ENCODE measurements at places on chromosomes 4 and X.

DNA sequence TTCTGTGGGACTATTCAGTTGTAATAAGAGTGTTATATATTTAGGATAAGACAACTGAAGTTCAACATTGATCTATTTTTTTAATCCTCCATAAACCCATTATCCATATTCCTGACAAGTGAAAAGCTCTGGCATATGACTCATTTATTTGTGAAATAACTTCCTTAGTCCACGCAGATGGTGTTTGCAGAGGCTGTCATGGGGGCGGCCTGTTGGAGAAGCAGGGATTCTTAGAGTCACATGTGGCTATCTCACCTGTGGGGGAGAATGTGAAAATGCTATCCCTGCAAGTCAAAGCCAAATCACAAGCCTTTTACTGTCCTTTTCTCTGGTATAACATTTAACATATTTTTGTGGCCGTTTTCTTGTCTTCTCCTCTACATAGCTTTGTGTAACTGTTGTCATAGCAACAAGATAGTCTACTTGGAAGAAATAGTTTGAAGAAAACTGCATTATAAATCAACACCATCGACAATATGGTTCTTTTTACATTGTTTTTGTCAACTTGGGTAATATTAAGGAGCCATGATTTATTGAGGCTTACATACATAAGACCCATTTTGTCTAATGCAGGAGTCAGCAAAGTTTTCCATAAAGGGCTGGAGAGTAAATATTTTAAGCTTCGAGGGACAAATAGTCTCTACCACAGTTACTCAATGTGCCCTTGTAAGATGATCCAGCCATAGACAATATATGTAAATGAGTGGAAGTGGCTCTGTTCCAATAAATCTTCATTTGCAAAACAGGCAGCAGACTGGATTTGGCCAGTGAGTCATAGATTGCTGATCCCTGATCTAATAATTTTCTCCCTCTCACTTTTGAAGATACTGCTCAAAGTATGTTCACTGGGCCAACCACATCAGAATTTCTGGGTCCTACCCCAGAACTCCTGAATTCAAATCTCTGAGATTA lies 395.0 kb downstream of the DTHD1 start:
- H3K36me3 ChIP-seq = no peaks in the 10 kb centered on the region
- no peak overlapping the region for H3K4me3 ChIP-seq
- no peaks in the 10 kb centered on the region for H3K27me3 ChIP-seq
- H3K4me1 ChIP-seq = no peaks in the 10 kb centered on the region
- no peak overlapping the region for H3K27ac ChIP-seq

- no peak overlapping the region for H3K27ac ChIP-seq
- no peaks in the 10 kb centered on the region for H3K36me3 ChIP-seq
- DNase-seq = no peak
These were observed 143.0 kb upstream of the PLAC1 start for GRCh38 chrX:134801267-134801666.

GRCh38 chr4:11898796-11899195 lies 470.1 kb upstream of the HS3ST1 start:
- H3K27me3 ChIP-seq = no peaks in the 10 kb centered on the region

DNA sequence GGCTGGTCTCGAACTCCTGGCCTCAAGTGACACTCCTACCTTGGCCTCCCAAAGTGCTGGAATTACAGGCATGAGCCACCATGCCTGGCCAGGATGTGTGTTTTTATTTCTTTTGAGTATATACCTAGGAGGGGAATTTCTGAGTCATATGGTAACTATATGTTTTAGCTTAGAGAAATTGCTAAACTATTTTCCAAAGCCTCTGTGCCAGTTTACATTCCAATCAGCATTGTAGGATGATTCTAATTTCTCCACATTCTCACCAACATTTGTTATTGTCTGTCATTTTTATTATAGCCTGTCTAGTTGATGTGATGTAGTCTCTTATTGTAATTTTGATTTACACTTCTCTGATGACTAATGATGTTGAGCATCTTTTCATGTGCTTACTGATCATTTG lies 1576.0 kb downstream of the RPA4 start:
- H3K36me3 ChIP-seq = no peaks in the 10 kb centered on the region
- no peaks in the 10 kb centered on the region for H3K27me3 ChIP-seq
- no peaks in the 10 kb centered on the region for H3K4me1 ChIP-seq
- no peak overlapping the region for H3K4me3 ChIP-seq

- H3K27ac ChIP-seq = no peak overlapping the region
- no peaks in the 10 kb centered on the region for H3K4me1 ChIP-seq
- DNase-seq = no peak
These were observed 161.5 kb upstream of the SFRP2 start for GRCh38 chr4:153950100-153950979.

- no peak overlapping the region for H3K4me3 ChIP-seq
- no peaks in the 10 kb centered on the region for H3K4me1 ChIP-seq
These were observed 140.8 kb downstream of the FRAS1 start for GRCh38 chr4:78197947-78198346.

DNA sequence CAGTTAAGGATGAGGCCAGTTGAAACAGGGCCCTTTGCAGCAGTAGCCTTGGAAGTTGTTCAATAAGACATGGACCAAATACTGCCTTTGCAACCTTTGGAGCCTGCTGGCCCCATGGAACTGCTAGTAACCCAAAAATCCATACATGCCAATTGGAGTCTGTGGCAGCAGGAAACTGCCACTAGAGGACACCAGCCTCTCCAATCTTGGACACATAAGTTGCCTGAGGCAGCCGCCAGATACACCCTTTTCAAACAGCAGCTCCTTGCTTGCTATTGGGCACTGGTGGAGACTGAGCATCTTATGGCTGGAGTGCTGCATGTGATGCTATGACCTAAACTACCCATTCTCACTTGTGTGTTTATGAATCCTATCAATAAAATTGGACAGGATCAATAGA lies 14.8 kb upstream of the LAP3 start:
- no peaks in the 10 kb centered on the region for H3K36me3 ChIP-seq
- H3K27me3 ChIP-seq = no peaks in the 10 kb centered on the region
- no peak overlapping the region for H3K27ac ChIP-seq

GRCh38 chrX:123190096-123190495 lies 6.0 kb downstream of the GRIA3 start:
- no peaks in the 10 kb centered on the region for H3K4me1 ChIP-seq
- H3K4me3 ChIP-seq = no peak overlapping the region
- no peak for DNase-seq
- no peaks in the 10 kb centered on the region for H3K27me3 ChIP-seq
- H3K36me3 ChIP-seq = no peaks in the 10 kb centered on the region
- no peak overlapping the region for H3K27ac ChIP-seq

DNA sequence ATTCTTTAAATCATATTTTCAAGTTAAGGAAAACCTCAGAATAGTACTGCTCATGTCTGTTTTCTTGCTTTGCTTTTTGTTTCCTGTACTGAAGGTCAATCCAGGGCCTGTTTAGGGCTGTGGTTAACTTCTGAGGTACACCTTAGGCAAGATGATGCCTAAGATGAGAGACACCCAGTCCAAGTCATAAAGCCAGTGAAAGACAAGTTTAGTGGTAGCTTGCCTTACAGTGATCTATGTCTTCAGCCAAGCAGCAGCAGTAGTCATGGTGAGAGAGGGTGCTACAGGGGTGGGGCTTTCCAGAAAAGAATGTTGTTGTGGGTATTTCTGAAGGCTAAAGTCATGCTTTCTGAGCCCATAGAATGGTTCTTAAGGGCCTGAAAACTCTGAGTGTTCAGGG lies 173.7 kb downstream of the VSIG4 start:
- no peak for DNase-seq
- H3K4me3 ChIP-seq = no peak overlapping the region
- H3K27me3 ChIP-seq = peaks cover 18% of the 10 kb centered on the region
- H3K36me3 ChIP-seq = no peaks in the 10 kb centered on the region

DNA sequence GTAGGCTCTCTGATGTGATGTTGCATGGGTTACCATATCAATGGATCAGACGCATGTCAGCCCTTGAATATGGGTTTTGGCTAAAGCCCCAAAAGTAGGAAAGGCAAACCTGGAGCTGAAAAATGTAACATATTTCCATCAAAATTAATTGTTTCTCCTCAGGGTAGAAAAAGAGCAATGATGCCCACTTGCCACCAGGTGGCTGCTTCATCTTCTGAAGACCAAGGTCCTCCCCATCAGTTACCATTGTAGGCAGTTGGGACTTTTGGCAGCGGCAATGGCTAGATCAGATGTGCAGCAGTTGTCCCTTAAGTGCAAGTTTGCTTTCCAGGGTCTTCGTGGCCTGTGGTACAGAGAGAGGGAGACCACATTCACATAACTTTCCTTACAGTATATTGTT lies 118.2 kb downstream of the NAF1 start:
- H3K27ac ChIP-seq = no peak overlapping the region
- DNase-seq = no peak
- no peaks in the 10 kb centered on the region for H3K27me3 ChIP-seq
- no peaks in the 10 kb centered on the region for H3K36me3 ChIP-seq
- H3K4me3 ChIP-seq = no peak overlapping the region

GRCh38 chr4:145935253-145936141 lies 3.1 kb downstream of the ZNF827 start:
- H3K4me1 ChIP-seq = no peaks in the 10 kb centered on the region
- H3K27ac ChIP-seq = peak overlapping the region; percentile 99
- no peaks in the 10 kb centered on the region for H3K36me3 ChIP-seq
- no peaks in the 10 kb centered on the region for H3K27me3 ChIP-seq

- H3K4me3 ChIP-seq = no peak overlapping the region
- no peaks in the 10 kb centered on the region for H3K4me1 ChIP-seq
- no peaks in the 10 kb centered on the region for H3K36me3 ChIP-seq
- DNase-seq = no peak
These were observed 130.5 kb upstream of the APOOL start for GRCh38 chrX:84873176-84873575.

DNA sequence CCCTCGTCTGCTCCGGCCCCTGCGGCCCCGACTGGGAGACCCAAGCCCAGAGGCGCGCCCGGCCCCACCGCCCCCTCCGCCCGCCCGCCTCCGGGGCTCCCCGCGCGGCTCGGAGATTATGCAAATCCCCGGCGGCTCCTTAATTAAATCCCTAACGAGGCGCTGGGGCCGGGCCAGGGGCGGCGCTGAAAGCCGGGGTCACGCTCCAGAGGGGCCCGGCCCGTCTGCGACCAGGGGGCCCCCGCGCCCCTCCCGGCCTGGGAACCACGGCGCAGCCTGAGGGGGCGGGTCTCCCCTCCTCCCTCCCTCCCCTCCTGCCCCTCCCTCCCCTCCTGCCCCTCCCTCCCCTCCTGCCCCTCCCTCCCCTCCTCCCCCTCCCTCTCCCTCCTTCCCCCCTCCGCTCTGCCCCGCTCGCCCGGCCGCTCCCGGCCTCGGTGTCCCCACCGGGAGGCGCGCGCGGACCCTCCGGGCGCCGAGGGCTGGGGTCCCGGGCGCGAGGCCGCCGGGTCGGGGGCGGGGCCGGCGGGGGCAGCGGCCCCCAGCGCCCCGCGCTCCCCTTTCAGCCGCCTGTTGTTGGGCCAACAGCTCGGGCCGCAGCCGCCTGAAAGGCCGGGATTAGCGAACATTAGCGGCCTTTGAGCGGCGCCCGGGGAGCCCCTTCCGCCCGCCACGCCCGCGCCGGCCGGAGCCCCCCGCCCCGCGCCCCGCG lies 25.9 kb upstream of the FGFR3 start:
- H3K27me3 ChIP-seq = no peaks in the 10 kb centered on the region
- no peaks in the 10 kb centered on the region for H3K4me1 ChIP-seq
- no peak for DNase-seq
- H3K36me3 ChIP-seq = no peaks in the 10 kb centered on the region

DNA sequence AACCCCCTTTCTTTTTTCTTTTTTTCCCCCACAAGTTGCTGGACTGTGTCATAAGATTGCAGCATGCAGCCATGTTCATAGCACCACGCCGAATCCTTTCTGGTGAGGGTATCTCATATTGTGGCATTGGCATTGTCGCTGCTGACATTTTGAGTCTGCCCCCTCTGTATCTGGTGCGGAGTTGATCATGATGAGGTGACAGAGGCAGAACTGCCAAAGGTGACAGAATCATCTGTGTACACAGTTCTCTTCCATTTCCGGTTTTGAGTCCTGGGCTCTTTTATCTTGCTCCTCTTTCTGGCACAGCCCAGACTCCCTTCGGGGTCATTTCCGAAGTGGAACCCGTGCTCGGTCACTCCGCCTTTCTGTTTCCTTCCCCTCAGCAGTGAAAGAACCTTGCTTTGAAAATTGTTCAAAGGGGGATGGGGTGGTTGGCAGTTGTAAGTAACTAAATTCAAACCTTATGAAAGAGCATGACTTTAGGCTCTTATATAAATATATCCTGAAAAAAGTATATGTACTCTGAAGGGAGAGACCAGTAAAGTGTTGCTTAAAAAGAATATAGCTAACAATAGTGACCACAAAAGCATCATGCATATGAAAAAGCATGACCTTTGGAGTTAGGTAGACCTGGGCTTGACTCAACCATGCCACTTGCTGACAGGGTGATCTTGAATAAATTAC lies 55.0 kb upstream of the BMP2K start:
- no peak overlapping the region for H3K27ac ChIP-seq
- H3K36me3 ChIP-seq = no peaks in the 10 kb centered on the region
- no peak for DNase-seq
- H3K4me1 ChIP-seq = no peaks in the 10 kb centered on the region

DNA sequence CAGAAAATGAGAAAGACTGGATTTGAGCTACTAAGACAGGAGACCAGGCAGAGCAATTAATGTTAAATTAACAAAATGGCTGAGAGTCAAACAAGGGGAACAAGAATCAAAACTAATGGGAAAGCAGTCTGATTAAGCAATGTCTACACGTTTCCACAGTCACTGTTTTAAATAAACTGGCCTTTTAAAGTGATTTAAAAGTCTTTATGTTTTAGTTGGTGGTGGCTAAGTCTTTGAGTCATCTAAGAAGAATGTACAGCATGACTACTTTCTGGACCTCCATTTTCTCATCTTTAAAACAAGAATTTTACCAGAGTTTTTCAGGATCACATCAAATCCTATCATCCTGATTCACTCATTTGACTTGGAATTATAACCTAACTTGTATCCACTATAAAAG lies 233.8 kb downstream of the ENOX2 start:
- no peak overlapping the region for H3K27ac ChIP-seq
- no peaks in the 10 kb centered on the region for H3K27me3 ChIP-seq
- no peaks in the 10 kb centered on the region for H3K4me1 ChIP-seq
- H3K36me3 ChIP-seq = no peaks in the 10 kb centered on the region
- no peak overlapping the region for H3K4me3 ChIP-seq

DNA sequence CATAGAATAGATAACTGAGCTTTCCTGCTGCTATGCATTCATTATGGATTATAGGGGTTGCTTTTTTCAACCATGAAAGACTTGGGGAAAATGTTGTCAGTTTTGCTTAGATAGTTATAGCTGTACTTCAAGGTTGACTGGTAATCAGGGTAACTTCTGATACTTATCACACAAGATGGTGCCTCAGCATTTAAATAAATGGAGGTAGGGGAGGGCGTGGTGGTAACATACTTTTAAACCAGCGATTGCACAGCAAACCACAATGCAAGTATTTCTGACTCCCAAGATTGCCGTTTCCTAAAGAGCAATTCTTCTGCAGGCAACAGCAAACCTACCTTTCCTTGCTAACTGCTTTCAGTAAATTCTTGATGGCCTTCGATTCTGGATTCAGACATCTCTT lies 1.3 kb downstream of the CXCL10 start:
- no peak overlapping the region for H3K4me3 ChIP-seq
- H3K27me3 ChIP-seq = no peaks in the 10 kb centered on the region
- no peaks in the 10 kb centered on the region for H3K4me1 ChIP-seq
- no peak overlapping the region for H3K27ac ChIP-seq
- DNase-seq = no peak
- H3K36me3 ChIP-seq = no peaks in the 10 kb centered on the region
